ENCODE measurements at places on chromosomes 11 and 22. TPM values are rescaled to one million over a fixed set of nuclear protein-coding genes. Genes with fewer than 3 reads are reported as not detected.

DNA sequence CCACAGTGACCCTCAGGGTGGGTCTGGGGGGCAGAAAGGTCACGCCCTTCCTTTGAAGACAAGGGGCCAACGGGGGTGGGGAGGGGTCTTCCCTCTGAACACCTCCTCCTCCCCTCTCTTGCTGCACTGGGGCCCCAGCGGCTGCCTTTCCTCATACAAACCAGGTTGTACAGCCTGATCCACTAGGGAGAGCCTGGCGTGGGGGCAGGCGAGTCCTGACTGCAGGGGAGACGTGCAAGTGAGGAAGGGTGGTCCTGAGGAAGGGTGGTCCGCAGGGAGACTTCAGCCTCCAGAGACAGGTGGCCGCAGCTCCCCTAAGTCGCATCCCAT lies 43.6 kb upstream of the LINC01488 start:
- no peak for DNase-seq
- no peak overlapping the region for H3K4me3 ChIP-seq
- H3K36me3 ChIP-seq: no peaks in the 10 kb centered on the region
- no peaks in the 10 kb centered on the region for H3K27me3 ChIP-seq
- H3K4me1 ChIP-seq: peaks cover 35% of the 10 kb centered on the region
- no peak overlapping the region for H3K27ac ChIP-seq

- H3K36me3 ChIP-seq: no peaks in the 10 kb centered on the region
- H3K4me3 ChIP-seq: no peak overlapping the region
- no peaks in the 10 kb centered on the region for H3K27me3 ChIP-seq
- no peak for DNase-seq
- H3K4me1 ChIP-seq: peaks cover 5% of the 10 kb centered on the region
Observed at GRCh38 chr22:19546680-19547079, 22.5 kb upstream of the CLDN5 start.

- H3K27me3 ChIP-seq: no peaks in the 10 kb centered on the region
- H3K36me3 ChIP-seq: no peaks in the 10 kb centered on the region
- no peak overlapping the region for H3K27ac ChIP-seq
Observed at GRCh38 chr11:41245704-41246398, 213.6 kb downstream of the LRRC4C start.

DNA sequence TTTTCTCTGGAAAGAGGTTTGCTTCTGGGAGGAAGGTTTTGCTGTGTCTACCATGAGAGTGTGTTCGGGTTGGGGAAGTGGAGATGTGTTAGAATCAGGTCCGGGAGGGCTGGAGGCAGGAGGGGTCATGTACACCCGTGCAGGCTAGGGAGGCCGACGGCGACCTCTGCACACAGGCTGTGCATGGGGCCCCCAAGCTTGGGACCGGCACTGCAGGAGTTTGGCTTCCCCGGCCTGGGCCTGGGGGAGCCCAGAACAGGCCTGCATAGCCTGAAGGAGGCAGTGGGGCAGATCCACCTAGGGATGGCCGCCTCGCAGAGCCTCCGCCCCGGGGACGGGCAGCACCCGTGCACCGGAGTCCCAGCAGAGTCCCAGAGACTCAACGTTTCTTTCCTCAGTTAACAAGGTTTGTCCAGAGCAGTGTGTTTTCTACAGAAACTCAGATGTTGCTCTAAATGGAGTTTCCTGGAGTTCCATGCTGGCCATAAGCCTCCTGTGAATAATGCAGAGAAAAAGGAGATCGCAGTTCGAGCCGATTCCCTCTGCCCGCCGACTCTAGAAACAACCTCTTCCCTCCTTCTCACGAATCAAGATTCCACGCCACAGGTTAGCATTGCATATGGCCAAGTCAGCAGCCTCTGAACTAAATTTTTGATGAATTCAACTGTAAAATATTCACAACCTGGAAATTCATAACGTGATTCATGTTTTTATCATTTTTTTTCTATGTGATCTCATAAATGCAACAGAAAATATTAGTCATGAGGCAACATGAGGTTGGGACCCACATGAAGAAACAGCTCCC lies 427.3 kb downstream of the BRD1 start:
- H3K4me3 ChIP-seq: no peak overlapping the region
- no peaks in the 10 kb centered on the region for H3K36me3 ChIP-seq
- no peaks in the 10 kb centered on the region for H3K27me3 ChIP-seq
- no peak for DNase-seq
- H3K27ac ChIP-seq: no peak overlapping the region

DNA sequence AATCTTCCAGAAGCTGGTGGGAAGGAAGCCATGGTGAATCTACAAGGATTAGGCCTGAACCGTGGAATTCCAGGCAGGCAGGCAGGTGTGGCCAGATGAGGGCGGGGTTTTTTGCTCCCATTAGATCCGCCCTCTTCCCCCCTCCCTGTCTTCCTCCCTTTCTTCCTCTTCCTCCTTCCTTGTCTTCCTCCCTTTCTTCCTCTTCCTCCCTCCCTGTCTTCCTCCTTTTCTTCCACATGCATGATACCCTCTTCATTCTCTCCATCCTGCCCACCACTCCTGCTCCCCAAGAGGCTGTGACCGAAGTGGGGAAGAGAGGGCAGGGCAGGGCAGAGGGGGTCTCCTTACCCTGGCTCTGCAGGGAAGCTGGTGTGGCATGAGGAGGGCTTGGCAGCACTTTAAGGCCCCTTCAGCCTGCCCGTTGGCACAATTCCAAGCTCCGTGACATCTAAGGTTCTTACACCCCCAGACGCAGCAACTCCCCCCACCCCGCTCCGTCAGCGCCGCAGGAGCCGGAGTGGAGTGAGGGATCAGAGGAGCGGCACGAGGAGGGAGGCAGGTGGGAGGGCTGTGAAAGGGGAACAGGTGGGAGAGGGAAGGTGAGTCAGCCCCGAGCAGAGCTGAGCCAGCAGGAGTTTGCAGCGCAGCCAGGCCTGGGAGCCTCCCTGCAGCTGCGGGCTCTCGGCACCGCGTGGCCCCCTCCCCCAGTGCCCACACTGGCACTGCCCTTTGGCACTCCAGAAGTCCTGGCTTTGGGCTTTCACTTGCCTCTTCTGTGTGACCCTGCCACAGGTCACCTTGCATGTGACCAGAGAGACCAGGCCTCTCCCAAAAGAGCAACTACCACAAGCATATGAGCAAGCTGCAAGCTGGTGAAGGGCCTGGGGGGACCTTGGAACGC lies 32.1 kb downstream of the KCNJ4 start:
- H3K36me3 ChIP-seq: no peaks in the 10 kb centered on the region
- no peak overlapping the region for H3K4me3 ChIP-seq
- H3K27me3 ChIP-seq: no peaks in the 10 kb centered on the region
- H3K4me1 ChIP-seq: peaks cover 3% of the 10 kb centered on the region
- H3K27ac ChIP-seq: no peak overlapping the region
- no peak for DNase-seq

GRCh38 chr11:110471371-110471770 lies 41.6 kb downstream of the FDX1 start:
- no peaks in the 10 kb centered on the region for H3K36me3 ChIP-seq
- no peaks in the 10 kb centered on the region for H3K27me3 ChIP-seq
- peaks cover 2% of the 10 kb centered on the region for H3K4me1 ChIP-seq
- H3K4me3 ChIP-seq: no peak overlapping the region
- H3K27ac ChIP-seq: no peak overlapping the region
- DNase-seq: no peak

DNA sequence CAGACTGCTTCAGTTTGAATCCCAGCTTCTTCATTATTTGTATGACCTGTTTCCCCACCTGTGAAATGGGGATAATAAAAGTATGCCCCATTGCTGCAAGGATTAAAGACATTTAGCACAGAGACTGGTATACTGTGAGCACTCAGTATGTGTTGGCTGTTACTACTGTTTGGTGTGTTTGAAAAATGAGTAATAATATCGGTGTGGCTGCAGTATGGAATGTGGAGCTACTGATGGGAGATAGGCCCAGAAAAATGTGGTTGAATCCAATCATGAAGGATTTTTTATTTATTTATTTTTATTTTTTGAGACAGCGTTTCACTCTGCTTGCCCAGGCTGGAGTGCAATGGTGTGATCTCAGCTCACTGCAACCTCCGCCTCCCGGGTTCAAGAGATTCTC lies 9.1 kb upstream of the C1QTNF4 start:
- no peaks in the 10 kb centered on the region for H3K4me1 ChIP-seq
- no peaks in the 10 kb centered on the region for H3K27me3 ChIP-seq

DNA sequence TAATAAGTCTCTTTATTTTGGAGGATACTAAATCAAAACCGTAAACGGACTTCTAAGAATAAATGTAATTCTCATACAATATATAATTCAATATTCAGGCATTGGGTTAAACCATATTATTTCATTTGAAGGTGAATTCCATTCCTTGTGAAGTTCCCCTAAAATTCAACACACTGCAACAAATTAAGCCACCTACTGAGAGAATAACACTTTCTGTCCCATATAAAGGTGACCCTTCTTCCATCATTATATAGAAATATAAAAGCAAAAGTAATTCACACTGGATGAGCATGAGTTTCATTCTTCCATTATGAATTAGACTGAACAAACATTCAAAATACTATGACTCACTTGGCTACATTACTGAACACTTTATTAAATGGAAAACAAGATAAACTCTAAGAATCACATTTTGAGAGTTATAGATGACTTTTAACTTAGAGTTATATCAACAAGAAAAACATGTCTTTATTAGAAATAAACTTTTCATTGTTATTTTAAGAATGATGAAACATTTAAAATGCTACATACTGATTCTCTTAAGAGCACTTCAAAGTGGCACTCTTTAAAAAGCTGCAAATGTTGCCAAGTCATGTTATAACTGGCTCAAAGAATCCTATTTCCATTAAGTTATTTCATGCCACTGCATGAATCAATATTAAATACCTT lies 2.8 kb downstream of the SESN3 start:
- H3K36me3 ChIP-seq: no peaks in the 10 kb centered on the region
- DNase-seq: no peak
- no peak overlapping the region for H3K4me3 ChIP-seq
- H3K27me3 ChIP-seq: no peaks in the 10 kb centered on the region
- no peak overlapping the region for H3K27ac ChIP-seq

GRCh38 chr11:34407121-34407813 lies 31.5 kb upstream of the CAT start:
- no peaks in the 10 kb centered on the region for H3K36me3 ChIP-seq
- no peak overlapping the region for H3K27ac ChIP-seq

GRCh38 chr22:45934659-45935341 lies 42.2 kb downstream of the WNT7B start:
- H3K27ac ChIP-seq: no peak overlapping the region
- no peaks in the 10 kb centered on the region for H3K36me3 ChIP-seq
- H3K4me3 ChIP-seq: no peak overlapping the region
- no peaks in the 10 kb centered on the region for H3K4me1 ChIP-seq
- no peak for DNase-seq

GRCh38 chr11:92308366-92308765 lies 83.7 kb downstream of the FAT3 start:
- H3K4me1 ChIP-seq: peaks cover 28% of the 10 kb centered on the region
- no peak overlapping the region for H3K27ac ChIP-seq
- H3K4me3 ChIP-seq: no peak overlapping the region
- no peak for DNase-seq

- DNase-seq: no peak
- H3K4me1 ChIP-seq: no peaks in the 10 kb centered on the region
- H3K27ac ChIP-seq: no peak overlapping the region
- H3K36me3 ChIP-seq: no peaks in the 10 kb centered on the region
Observed at GRCh38 chr22:22031183-22031945, 48.8 kb upstream of the TOP3B start.

HPX gene
- total RNA-seq: 0.80 TPM

SULT4A1 gene
- 9.1 TPM for total RNA-seq

CTSF gene
- total RNA-seq: 0.58 TPM

APOBEC3H gene
- total RNA-seq: 0.47 TPM

RCN1 gene
- 119 TPM for total RNA-seq

TFIP11 gene
- total RNA-seq: 28.3 TPM

GGTLC2 gene
- total RNA-seq: not detected

Data from H1 (cell line).